Stimulated activated CD8-positive, alpha-beta memory T cell treated with anti-CD3 and anti-CD28 coated beads, Interleukin-7, amount 100 ng/mL, for 48 hours (primary cell): ENCODE measurements at places on chromosomes 12 and 14.

GRCh38 chr12:98275131-98275475 is 240.3 kb upstream of the TMPO start:
- no peak for DNase-seq

- no peak for DNase-seq
Observed at GRCh38 chr14:40576880-40577478, 1029.7 kb upstream of the LRFN5 start.

GRCh38 chr12:123231931-123232330 is 1.0 kb downstream of the MPHOSPH9 start:
- DNase-seq: no peak

DNA sequence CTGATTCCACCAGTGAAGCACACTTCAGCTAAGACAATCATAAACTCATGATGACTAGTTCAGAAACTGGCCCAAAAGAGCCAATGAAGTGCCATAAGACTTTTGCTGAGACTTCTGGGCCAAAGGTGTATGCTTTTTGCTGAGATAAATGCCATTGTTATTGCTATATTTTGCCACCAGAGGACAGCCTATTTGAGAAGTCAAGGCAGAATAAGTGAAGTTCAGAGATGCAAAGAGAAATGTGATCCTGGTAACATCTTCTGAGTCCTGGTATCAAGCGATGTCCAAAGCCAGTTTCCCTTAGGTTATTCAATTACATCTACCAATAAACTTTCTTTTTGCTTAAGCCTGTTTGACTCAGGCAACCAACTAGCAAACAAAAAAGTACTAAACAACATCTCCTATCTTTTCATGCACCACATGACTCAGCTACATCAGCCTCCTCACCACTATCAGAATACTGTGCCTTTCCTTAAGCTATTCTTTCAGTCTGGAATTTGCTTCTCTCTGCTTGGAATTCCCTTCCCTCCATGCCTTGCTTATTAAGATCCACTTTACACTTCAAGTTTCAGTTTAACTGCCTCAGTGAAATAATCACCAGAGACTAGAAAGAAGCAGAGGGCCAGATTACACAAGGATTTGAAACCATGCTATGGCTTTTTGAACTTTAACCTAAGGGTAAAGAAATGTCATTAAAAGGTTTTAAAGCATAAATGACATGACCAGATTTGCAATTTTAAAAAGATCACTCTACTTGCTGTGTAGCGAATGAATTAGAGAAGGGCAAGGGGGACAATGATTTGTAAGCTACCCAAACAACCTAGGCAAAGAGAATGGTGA is 14.0 kb downstream of the CRY1 start:
- no peak for DNase-seq

DNA sequence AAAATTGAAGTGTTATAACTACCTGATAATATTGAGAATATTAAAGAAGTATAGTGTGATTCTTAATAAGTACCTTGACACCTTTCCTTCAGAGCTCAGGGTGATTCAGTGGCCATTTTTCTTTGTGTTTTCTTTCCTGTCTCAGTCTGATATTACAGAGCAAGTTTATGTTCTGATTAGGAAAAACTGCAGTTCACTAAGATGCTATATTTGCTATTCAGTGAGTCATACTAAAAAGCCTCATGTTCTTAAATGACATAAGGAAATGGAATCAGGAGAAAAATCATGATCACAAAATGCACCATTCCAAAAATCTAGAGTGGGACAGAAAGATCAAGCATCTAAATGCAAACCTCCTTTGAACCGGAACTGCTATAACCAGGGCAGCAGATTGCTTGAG is 390.6 kb upstream of the ATP2B1 start:
- no peak for DNase-seq

DNA sequence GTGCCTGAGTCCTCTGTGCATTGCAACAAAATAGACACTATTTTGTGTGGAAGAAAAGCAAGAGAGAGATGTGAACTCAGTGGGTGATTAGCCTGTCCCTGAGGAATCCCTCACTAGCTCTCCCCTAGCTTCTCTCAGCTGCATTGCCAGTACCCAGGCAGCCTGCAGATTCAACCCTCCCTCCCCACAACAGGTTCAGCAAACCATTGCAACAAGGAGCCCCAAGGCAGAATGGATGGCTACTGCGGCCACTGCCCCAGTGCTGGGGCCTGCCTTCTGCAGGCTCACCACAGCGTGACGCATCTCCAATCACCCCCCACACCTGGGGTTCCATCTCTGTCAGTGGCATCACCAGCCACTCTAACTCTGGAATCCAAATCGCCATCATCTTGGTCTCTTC is 2.3 kb downstream of the CRACR2A start:
- no peak for DNase-seq

GRCh38 chr14:72546344-72547016 is 347.4 kb downstream of the DPF3 start:
- DNase-seq: no peak

- DNase-seq: no peak
Observed at GRCh38 chr14:24992624-24993360, 57.2 kb downstream of the STXBP6 start.

DNA sequence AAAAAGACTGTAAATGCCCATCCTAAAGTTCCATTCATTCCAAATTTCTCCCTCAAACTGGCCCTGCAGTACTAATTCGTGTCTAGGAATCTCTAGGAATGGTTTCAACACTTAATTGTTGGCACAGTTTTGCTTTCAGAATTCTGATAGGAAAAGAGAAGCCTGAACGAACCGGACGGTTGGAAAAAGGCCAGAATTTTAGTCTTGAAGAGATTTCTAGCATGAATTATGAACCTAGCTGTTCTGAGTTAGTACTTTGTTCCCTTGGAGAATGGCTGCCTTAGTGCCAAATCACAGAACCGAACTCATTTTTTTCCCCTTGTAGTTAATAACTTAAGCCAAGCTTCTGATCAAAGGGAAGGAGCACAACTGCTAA is 262.6 kb downstream of the ADAMTS20 start:
- DNase-seq: no peak

GRCh38 chr12:113837528-113838296 is 128.4 kb downstream of the RBM19 start:
- DNase-seq: no peak

GRCh38 chr14:78308079-78308478 is 137.9 kb downstream of the NRXN3 start:
- DNase-seq: no peak

DNA sequence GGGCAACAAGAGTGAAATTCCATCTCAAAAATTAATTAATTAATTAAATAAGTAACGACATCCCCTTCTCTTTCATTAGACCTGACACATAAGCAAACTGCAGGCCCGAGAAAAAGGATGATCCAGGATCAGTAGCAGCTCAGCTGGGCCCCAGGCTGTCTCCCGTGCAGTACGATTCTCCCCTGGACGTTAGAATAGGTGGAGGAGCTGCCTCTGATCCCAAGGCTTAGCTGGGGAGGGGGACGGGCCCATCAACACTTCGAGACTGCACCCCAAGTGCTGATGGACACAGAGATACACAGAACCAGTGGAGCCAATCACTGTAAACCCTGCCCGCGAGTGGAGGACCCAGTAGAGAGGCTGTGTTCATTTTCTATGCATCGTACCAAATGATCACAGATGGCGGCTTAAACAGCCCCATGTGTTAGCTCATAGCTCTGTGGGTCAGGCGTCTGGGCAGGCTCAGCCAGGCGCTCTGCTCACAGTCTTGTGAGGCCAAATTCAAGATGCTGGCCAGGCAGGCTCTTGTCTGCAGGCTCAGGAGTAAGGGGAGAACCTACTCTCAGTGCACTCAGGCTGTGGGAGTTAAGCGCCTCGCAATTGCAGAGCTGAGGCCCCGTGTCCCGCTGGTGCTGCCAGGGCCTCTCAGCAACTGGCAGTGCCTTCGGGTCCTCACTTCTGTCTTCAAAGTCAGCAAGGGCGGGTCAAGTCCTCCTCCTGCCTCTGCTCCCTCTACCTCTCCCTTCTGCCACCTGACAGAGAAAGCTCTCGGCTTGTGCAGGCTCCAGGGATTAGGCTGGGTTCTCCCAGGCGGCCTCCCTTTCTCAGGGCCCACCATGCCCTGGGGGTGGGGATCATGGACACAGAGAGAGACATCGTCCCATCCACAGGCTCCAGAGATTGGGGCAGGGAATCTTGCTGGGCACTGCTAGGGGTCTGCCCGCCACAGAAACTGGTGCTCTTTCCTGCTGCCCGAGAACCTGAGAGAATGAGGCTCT is 26.4 kb downstream of the RIMBP2 start:
- no peak for DNase-seq

GRCh38 chr12:62915204-62915529 is 19.8 kb downstream of the PPM1H start:
- DNase-seq: no peak

GRCh38 chr14:62189698-62190097 is 427.5 kb downstream of the SNAPC1 start:
- DNase-seq: no peak

GRCh38 chr12:18165889-18166288 is 75.9 kb upstream of the RERGL start:
- DNase-seq: no peak
